ENCODE measurements at places on chromosomes 4 and X.

DNA sequence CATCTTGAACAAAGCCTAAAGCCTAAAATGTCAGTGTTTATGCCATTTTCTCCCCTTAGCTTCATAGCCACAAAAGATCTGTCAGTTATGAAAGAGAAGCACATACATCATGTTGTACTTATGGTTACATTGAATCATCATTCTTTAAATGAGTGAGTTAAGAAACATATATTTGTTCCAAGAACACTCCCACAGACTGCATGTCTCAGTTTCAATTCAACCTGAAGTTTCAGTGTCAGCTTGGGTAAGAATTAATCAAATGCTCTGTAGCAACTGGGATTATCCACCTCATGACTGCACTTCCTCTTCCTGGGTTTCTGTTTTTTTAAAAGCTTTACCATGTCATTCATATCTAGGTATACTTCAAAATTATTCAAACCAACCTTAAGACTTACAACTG, 3.9 kb upstream of the TMPRSS11B start:
- DNase-seq = peak; percentile 4

- peak; percentile 43 for DNase-seq
Measured at GRCh38 chrX:130770615-130771014, 132.4 kb downstream of the ENOX2 start.

GRCh38 chrX:5867778-5868177, 360.9 kb downstream of the NLGN4X start:
- no peak for DNase-seq

DNA sequence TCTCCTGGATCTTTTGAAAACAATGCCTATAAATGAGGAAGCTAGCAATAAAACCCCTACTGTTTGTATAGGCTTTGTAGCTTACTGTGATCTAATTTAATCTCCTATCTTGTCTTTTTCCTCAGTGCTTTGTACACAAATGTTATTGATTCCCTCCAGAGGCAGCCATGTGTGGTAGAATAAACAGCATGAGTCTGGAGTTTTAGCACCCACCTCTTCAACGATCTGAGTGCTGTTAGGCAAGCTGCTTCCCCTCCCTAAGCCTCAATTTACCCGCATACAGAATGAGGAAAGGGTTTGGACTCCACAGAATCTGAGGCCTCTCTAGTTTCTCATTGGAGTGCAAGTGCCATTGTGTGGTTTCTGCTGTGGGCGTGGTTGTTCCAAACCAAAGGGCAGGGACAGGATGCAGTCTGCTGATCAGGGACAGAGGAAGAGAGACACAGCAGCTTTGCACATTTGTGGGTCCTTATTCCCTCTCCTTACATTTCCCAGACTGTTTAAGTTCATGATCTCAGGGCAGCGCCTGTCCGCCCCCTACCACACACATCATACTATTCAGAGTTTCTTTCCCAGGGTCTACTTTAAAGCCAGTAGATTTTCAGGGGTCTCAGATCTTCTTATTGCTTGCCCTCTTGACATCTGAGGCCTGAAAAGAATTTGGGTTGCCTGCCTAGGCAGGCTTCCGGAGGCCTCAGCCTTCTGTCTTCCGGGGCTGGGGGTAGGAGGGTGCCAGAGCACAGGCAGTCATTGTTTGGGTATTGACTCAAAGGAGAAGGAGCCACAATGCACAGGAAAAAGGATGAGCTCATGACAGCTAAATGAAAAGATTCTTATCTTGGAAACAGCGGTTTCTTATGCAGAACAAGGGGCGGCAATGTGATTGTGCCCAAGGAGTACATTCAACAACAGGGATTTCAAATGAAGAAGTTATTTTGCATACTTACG, 114.9 kb upstream of the TEX13D start:
- DNase-seq = peak; percentile 14

DNA sequence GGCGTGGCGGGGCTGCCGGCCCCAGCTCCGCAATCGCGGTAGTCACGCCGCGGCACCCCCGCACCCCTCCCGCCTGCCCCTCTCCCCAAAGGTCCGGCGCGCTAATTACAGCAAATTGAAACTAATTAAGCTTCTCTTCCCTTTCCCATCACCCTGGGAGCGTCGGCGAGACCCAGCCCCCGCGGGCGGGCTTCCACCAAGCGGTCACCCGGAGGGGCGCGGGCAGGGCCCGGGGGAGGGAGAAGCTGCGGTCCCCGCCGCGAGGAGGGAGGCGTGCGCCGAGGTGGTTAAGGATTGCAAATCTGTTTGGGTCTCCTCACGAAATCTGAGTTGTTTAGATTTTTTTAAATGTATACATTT, 13.1 kb downstream of the ARX start:
- DNase-seq = no peak

- no peak for DNase-seq
Measured at GRCh38 chr4:74772783-74773182, 21.5 kb downstream of the BTC start.

DNA sequence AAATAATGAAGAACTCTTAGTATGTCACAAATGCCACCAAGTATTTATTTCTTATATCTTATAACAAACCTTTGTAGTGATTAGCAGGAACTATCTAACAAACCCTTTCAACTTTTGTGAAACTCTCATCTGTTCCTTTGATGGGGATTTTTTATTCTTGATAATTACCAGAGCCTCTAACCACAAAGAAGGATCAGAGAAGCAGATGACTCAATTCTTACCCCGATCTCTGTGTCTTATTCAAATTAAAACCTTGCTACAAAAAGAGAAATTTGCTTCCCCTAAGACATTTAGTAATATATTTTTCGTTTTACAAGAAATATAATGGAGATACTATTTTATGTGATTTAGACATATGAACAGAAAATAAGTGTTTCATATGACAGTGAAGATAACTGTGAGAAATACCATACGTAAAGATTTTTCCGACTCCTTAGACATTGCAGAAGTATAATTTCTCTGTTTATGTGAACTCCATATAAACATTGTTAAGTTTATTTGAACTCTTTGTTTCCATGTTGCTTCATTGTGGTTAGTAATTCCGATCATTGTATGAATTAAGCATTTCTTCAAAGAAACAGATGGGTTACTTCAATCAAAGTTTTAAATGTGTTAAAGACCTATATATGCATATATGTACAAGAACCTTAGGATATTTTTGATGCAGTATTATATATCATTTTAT, 205.4 kb downstream of the CFAP299 start:
- DNase-seq = no peak

- DNase-seq = no peak
Measured at GRCh38 chr4:37675587-37676290, 10.4 kb downstream of the RELL1 start.

DNA sequence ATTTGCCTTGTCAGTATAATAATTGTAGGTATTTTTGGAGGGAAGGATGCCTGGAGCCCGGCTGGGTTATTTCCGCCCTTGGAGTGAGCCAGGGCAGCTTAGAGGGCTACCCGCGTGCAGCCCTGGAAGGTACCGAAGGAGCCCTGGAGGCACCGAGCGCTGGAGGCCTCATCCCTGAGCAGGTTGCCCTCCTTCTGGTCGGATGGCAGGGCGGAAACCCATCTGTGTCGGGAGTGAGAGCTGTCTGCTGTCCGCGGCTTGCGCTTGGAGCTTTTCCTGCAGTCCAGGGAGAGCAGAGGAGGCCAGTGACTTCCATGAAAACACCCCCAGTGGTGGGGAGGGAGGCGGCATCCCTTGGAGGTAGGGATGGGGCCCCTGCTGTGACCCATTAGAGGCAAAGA, 122.1 kb downstream of the TBL1X start:
- no peak for DNase-seq

DNA sequence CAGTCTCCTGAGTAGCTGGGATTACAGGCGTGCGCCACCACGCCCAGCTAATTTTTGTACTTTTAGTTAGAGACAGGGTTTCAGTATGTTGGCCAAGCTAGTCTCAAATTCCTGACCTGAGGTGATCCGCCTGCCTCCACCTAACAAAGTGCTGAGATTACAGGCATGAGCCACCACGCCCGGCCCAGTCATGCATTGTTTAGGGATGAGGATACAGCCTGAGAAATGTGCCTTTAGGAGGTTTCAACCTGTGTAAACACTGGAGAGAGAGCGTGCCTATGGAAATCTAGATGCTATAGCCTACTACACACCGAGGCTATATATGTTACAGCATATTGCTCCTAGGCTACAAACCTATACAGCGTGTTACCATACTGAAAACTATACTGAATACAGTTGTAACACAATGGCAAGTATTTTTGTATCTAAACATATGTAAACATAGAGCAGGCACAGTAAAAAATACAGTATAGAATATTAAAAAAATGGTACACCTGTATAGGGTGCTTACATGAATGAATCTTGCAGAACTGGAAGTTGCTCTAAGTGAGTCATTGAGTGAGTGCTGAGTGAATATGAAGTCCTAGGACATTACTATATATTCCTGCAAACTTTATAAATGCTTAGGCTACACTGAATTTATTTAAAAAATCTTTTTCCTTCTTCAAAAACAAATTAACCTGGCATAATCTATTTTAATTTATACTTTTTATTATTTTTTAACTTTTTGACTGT, 588.2 kb upstream of the ADGRL3 start:
- no peak for DNase-seq

- peak; percentile 28 for DNase-seq
Measured at GRCh38 chr4:88008743-88009171, 1.3 kb downstream of the PKD2 start.

GRCh38 chr4:44319129-44319528, 129.5 kb downstream of the KCTD8 start:
- no peak for DNase-seq

DNA sequence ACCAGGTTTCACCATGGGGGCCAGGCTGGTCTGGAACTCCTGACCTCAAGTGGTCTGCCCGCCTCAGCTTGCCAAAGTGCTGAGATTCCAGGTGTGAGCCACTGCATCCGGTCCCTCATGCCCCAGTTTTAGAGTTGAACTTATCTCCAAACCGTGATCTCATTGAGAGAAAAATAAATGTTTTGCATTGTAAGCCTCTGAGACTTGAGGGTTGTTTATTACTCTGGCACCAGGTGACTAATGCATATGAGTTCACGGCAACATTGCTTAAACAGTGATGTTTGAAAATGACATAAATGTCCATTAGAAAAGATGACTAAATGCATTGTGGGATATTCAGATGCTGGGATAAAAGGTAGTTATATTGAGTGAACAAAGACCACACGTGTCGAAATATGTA, 22.9 kb upstream of the FAT1 start:
- no peak for DNase-seq

DNA sequence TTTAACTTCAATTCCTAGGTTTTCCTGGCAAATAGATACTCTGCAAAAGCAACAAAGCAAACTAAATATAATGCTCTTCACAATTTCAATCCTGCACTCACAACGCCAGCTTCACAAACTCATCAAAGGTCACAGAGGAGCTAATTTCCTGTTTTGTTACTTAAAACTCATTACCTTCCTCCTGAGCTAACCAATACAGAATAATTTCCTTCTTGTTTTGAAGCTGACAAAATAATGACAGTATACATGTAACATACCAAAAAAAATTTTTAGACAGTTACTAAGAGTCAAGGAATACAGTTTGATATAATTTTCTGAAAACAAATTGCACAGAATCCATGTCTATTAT, 17.9 kb downstream of the CNOT6L start:
- peak; percentile 17 for DNase-seq

DNA sequence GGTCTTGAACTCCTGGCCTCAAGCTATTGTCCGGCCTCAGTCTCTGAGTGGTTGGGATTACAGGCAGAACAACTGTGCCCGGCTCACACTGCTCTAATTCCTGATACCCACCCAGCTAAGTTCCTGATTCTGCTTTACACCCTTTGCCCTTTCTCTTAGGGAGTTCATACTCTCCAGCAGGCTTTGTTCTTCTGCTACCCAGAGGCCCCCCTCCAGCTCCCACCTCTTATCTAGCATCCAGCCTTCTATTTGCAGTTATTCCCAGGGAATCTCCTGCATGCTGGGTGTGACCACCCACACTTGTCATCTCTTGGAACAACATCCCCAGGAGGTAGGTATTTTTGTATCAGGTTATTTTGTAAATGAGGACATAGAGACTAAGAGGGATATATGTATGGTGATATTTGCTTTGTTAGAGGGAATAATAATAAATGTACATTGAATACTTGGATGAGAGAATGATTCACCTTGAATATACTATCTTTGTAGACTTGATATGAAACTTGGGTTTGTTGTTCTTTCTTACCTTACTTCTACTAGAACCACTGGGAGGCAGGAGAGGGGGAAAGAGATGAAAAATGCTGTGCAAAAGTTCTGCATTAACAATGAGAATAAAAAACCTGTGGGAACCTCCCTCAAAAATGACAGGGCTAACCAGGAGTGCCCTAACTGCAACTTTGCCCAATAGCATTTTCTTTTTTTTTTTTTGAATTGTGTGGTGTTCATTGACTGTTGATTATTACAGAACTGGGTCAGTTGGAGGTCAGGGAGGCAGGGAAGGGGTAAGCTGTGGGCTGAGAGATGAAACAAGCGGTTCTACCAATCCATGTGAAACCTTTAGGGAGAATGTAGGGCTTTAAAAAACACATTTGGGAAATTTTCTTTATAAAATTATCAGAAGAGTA, 157.4 kb downstream of the SPRY1 start:
- no peak for DNase-seq

GRCh38 chr4:53937918-53938317, 126.5 kb downstream of the CHIC2 start:
- DNase-seq = no peak

DNA sequence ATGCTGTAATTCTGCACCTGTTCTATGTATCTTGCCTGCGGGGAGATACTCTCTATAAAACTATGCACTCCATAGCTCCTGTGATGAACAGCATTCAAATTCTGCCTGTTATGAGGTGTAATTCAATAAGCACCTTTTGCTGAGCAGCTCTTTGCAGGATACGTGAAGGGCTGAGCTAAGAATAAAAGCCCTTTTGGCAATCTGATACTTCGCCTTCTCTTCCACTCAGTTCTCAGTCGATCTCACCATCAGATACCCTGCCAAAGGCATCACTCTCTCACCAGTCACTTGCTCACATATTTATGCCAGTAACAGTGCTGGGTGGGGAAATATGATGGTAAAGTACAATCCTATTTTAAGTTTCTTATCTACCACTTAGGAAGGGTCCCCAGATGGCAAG, 67.2 kb downstream of the RPS3A start:
- DNase-seq = no peak

DNA sequence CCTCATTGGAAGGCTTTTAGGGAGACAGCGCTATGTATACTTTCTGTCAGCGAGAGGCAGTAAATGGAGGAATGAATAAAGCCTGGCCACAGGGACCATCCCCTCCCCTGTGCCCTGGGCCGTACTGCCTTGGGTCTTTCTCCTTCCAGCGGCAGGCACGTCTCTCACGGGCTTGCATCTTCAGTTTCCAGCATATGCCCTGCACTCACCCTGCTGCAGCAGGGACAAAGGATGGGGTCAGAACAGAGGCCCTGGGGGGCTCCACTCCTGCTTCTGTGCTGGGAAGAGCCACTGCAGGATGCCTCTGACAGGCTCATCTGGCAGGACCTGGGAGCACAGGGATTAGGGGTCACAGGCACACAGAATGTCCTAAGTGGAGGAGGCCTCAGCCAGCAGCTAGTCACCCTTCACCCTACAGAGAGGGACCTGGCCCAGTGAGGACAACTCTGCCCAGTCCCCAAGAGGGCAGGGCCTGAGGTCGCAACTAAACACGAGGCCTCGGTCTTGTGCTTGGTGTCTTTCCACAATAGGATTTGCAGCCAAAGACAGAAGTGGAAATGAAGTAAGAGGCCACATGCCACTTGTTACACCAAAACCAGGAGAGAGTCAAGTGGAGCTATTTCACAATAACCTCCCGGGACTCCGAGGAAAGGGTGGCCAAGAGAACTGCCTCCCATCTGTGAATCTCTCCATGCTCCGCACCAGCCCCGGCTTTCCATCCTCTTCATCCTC, 150.8 kb downstream of the AFAP1 start:
- DNase-seq = peak; percentile 46

Measured in suppressor macrophage treated with lipopolysaccharide for 1 hour (primary cell).